Common myeloid progenitor, CD34-positive (primary cell): ENCODE measurements at places on chromosomes 5 and 9.

- DNase-seq, result no peak
These were observed 66.2 kb downstream of the DRD1 start for GRCh38 chr5:175377816-175378215.

- no peak for DNase-seq
These were observed 1909.4 kb upstream of the WWC1 start for GRCh38 chr5:166382031-166382430.

GRCh38 chr5:9363026-9363425 lies 182.8 kb downstream of the SEMA5A start:
- DNase-seq, result peak; percentile 71

GRCh38 chr9:92141144-92142129 lies 26.2 kb upstream of the SPTLC1 start:
- DNase-seq, result peak; percentile 28

DNA sequence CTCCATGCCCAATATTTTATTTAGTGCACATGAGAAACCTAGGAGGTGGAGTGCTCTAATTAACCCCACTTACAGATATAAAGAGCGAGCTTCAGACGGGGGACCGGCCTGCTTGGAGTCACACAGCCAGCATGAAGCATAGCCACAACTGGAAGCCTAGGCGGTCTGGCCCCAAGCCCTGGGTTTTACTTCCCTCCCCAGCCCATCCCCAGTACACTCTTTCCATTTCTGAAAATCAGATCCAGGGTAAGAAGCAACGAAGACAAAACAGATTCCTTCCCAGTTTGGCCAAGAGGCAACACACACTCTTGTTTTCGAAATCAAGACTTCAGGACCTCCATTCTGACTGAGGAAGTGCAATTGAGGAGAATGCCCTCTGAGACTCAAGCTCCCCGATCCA lies 27.1 kb downstream of the KCNMB1 start:
- DNase-seq, result no peak

DNA sequence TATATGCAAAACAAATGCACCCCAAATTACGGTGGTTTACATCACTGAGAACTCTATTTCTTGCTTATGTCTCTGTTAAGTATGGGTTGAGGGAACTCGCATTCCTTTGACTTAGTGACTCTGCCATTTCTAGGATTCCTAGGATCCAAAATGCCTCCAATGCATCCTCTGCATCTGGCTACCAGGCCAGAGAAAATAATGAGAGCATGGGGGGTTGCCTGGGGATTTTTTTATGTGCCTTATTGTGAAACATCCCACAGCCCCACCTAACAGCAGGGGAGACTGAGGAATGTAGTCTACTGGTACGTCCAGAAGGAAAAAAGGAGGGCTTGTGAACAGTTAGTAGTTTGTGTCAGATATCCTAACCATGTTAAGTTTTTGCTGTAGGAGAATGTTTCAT lies 466.0 kb upstream of the ARRDC3 start:
- DNase-seq, result no peak

GRCh38 chr5:43304525-43304924 lies 8.7 kb downstream of the HMGCS1 start:
- DNase-seq, result no peak

DNA sequence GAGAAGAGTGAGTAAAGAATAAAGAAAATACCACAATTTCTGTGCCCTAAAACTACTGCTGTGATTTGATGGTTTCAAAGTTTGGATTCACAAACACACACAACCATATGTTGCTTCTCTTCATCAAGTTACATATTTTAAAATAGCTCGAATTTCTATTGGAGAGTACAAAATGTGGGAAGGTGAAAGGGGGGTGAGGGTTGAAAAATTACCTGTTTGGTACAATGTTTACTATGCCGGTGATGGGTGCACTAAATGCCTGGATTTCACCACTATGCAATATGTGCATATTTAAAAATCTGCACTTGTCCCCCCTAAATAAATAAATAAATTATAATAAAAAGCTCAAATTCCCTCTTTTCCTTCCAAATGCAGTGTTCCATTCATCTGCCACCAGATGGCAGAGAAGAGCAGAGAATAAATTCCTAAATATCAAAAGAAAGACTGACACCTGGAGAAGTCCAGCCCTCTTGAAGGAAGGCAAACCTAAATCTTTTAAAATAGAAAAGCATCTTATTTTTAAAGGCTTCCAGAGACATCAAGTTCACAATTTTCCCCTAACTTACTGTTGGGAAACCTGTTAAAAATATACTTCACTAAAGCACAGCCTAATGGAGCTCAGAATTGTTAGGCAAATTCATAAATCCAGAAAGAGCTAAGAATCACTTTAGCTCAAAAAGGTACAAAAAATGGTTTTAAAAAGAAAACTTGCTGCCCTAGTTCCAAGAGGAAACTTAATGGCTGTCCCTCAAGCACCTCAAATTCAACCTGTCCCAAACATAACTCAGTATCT lies 24.8 kb upstream of the HNRNPA0 start:
- DNase-seq, result peak; percentile 52

DNA sequence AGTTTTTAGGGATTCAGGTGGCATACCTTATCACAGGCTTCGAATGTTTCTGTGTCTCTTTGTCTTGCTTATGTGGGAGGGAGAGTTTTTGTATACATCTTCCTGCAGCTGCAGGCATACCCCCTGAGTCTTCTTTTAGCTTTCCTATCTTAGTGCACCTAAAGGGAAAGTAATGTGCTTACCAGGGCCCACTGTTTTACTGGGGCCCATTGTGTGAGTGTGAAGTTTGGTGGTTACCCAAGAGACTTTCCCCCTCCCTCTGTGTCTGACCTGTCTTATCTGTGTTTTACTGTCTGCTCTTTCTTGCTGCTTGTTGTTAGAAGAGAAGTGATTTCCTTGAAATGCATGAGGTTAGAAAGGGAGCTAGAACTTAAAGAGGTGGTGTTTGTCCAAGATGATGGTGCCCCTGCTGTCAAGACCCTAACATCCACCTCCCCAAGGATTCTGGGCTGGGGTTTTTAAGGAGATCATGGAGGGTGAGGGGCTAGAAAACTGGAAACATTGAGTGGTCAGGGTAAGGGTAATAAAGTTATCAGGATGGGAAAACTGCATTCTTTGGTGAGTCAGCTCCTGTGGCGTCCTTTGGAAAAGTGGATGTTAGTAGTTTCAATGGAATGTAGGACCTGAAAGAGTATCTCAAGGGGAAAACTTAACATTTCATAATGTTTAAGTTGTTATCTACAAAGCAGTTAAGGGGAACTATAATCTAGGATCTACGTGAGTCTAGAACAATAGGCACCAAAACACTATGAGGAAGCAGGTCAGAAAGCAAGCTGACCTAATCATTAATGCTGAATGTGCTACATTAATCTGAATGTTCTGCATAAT lies 583.5 kb upstream of the TUSC1 start:
- no peak for DNase-seq

- peak; percentile 80 for DNase-seq
These were observed 98.9 kb downstream of the CFAP95 start for GRCh38 chr9:69919461-69920061.

DNA sequence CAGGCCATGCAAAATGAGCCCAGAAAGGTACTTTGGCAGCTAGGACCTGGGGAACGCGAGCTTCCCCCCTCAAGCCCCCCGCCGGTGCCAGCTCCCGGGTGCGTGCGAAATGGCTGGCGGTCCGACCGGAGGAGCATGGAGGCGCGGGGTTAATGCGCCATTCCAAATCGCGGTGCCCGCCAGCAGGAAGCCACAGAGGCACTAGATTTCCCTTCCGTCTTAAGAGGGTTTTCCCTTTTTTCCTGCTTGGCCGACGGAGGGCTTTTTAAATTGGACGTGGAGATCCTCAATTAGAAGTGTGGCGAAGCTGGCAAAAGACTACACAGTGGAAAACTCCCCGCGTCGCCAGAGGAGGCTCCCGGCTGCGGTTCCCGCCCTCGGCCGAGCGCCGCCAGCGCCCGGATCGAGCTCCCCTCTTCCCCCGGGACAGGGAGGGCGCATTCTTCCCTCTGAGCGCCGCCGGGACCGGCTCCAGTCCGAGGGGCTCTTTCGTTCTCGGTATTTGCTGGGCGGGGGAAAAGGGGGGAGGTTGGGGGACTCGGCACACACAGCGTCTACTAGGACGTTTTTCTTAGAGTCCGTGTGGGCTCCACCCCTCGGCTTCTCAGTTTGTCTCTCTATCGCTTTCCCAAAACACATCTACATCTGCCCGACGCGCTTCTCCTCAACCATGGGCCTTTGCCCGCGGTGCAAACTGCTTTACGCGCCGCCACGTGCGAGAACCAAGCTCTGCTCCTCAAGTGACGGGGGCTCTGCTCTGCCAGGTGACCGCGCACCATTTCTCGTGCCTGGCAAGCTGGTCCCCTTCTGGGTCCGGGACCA lies 3.0 kb downstream of the GDNF start:
- no peak for DNase-seq
